Fibroblast of lung (primary cell): ENCODE measurements at places on chromosomes 5 and 9. TPM values are rescaled to one million over a fixed set of nuclear protein-coding genes. Genes with fewer than 3 reads are reported as not detected.

SLC1A1 gene
- total RNA-seq = 4.1 and 4.5 TPM in 2 replicates

EIF4E1B gene
- total RNA-seq = not detected in 2 replicates

- H3K4me1 ChIP-seq = no peaks in the 10 kb centered on the region
- H3K4me3 ChIP-seq = no peak overlapping the region
- no peak for DNase-seq
- no peak overlapping the region for H3K27ac ChIP-seq
Measured at GRCh38 chr5:132310141-132310834, 16.1 kb downstream of the SLC22A4 start.

DNA sequence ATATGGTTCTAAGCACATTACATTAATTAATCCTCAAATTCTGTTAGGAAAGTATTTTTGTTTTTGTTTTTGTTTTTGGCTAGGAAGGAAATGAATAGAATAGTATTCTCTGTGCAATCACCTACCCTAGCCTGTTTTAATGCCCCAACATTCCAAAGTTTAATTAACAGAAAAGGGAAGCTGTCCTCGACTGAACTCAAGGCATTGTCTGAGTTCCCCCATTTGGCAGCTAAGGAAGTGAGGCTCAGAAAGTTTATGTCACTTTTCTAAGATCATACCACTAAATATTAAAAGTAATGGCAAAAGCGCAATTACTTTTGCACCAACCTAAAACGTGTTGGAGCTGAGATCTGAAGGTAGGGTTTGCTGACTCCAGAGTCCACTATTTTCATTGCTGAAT lies 59.8 kb downstream of the FGF1 start:
- H3K4me1 ChIP-seq = peaks cover 16% of the 10 kb centered on the region
- H3K27ac ChIP-seq = no peak overlapping the region
- no peak for DNase-seq
- H3K27me3 ChIP-seq = no peaks in the 10 kb centered on the region
- no peaks in the 10 kb centered on the region for H3K36me3 ChIP-seq

DNA sequence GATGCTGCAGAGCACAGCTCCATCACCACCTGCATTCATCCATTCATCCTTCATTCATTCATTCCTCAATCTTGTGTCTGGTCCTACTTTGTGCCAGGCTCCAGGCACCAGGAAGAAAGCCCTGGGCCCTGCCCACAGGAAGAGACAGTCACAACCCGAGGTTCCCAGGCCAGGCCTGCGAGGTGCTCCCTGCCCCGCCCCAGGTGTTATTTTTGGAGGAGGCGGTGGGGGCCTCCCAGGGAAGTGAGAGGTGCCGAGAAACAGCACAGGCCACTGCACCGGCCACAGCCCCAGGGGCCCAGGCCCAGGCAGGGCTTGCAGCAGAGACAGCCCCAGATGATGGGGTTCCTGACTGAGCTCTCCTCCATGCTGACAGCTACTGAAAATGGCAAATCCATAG lies 33.4 kb downstream of the VAV2 start:
- no peak overlapping the region for H3K4me3 ChIP-seq
- no peaks in the 10 kb centered on the region for H3K36me3 ChIP-seq
- no peak overlapping the region for H3K27ac ChIP-seq
- H3K27me3 ChIP-seq = no peaks in the 10 kb centered on the region
- peaks cover 14% of the 10 kb centered on the region for H3K4me1 ChIP-seq
- DNase-seq = no peak

DNA sequence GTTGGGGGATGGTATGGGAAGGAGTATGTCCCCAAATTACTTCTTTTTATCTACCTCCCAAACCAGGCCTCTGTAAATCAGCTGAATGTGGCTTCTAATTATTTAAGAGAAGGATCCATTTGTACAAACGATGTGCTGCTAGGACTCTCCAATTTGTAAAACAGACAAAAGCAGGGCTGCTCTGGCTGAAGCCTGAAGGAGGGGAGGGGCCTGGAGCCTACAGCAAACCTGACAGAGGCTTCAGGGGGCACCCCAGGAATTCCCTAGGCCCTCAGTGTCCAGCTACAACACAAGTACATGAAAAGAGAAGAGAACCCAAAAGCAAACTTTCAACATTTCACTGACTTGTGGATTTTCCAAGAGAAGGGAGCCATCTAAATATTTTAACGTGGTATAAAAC lies 939.4 kb upstream of the DMAC1 start:
- H3K27me3 ChIP-seq = no peaks in the 10 kb centered on the region
- no peak overlapping the region for H3K27ac ChIP-seq
- no peak overlapping the region for H3K4me3 ChIP-seq
- H3K4me1 ChIP-seq = no peaks in the 10 kb centered on the region
- DNase-seq = no peak

DNA sequence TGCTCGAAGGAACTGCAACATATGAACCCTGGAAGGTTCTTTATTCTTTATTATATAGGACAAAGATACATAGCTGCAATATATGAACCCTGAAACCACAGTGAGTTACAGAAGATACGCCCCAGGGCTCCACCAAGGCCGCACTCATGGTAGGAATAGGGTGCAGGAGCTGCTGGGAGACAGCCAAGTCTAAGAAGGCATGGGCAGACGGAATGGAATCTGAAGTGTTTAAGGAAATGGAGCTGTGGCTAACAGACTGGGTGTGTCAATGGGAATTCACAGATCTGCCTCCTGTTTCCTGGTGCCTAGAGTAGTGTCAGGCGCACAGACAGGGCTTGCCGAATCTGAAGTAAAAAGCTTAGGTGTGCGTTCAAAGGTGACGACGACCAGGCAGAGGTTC lies 286.4 kb downstream of the DENND1A start:
- no peak overlapping the region for H3K4me3 ChIP-seq
- DNase-seq = no peak
- no peak overlapping the region for H3K27ac ChIP-seq

GRCh38 chr5:179679014-179679674 lies 1.7 kb downstream of the CBY3 start:
- H3K4me3 ChIP-seq = peak overlapping the region; percentile 77
- H3K4me1 ChIP-seq = peaks cover 3% of the 10 kb centered on the region
- no peak overlapping the region for H3K27ac ChIP-seq
- H3K36me3 ChIP-seq = no peaks in the 10 kb centered on the region
- DNase-seq = peak; percentile 65
- no peaks in the 10 kb centered on the region for H3K27me3 ChIP-seq

DNA sequence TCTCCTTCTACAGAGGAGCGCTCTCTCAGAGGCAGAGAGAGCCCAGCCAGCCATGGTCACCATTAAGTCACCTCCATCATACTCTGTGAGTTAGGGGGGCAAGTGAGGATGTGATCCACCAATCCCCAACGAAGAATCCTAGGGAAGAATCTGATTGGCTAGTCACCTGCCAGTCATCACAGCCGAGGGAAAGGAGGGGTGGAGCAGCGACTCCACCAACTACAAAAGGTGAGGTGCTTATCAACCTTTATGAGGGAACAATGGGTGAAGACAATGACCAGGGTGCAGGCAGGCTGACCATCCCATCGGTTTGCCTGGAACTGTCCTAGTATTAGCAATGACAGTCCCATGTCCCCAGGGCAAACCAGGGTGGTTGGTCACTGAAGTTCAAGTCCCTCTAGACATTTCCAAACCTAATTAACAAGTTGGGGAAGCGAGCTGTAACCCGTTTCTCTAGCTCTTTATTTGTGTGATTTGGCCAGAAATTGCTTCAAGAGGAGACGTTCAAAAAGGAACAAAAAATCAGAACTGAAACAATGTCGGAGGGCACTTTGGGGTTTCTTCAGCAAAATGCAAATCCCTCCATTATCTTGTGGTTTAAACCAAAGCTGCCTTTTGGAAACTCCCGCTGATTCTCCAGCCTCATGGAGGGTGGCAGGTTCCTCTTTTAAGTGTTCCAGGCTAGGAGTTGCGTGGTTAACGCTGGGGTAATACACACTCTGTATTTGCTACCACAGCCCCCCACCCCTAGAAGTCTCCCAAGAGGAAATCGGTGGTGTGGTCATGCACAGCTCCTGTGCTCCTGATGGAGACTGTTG lies 18.8 kb upstream of the FCN1 start:
- no peaks in the 10 kb centered on the region for H3K27me3 ChIP-seq
- H3K27ac ChIP-seq = no peak overlapping the region
- no peak for DNase-seq
- no peaks in the 10 kb centered on the region for H3K36me3 ChIP-seq
- H3K4me1 ChIP-seq = no peaks in the 10 kb centered on the region
- H3K4me3 ChIP-seq = no peak overlapping the region

GRCh38 chr9:69380811-69381210 lies 55.8 kb downstream of the ENTREP1 start:
- H3K27ac ChIP-seq = no peak overlapping the region
- peaks cover 3% of the 10 kb centered on the region for H3K4me1 ChIP-seq
- H3K27me3 ChIP-seq = no peaks in the 10 kb centered on the region
- H3K4me3 ChIP-seq = no peak overlapping the region

CDH9 gene
- not detected in 2 replicates for total RNA-seq

GRCh38 chr5:135555530-135555929 lies 19.8 kb upstream of the NEUROG1 start:
- H3K36me3 ChIP-seq = no peaks in the 10 kb centered on the region
- H3K4me1 ChIP-seq = no peaks in the 10 kb centered on the region
- H3K27me3 ChIP-seq = no peaks in the 10 kb centered on the region

PLGRKT gene
- total RNA-seq = 12.6 and 17.3 TPM in 2 replicates

- no peaks in the 10 kb centered on the region for H3K27me3 ChIP-seq
- H3K27ac ChIP-seq = no peak overlapping the region
- no peak overlapping the region for H3K4me3 ChIP-seq
Measured at GRCh38 chr5:84779186-84779585, 394.5 kb upstream of the EDIL3 start.

DNA sequence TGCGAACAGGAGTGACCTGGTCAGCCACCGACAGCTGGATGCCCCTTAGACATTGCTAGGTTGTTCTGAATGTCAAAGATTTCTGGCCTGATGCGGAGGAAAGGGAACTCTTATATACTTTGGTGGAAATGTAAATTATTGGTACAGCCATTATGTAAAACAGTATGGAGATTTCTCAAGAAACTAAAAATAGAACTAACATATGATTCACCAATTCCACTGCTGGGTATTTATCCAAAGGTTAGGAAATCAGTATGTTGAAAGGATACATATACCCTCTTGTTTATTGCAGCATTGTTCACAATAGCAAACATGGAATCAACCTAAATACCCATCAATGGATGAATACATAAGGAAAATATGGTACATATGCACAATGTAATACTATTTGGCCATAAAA lies 31.8 kb downstream of the DMRT3 start:
- H3K4me1 ChIP-seq = no peaks in the 10 kb centered on the region
- H3K27me3 ChIP-seq = no peaks in the 10 kb centered on the region
- DNase-seq = peak; percentile 2
- no peak overlapping the region for H3K4me3 ChIP-seq

- no peak overlapping the region for H3K4me3 ChIP-seq
- no peak overlapping the region for H3K27ac ChIP-seq
- H3K27me3 ChIP-seq = no peaks in the 10 kb centered on the region
- no peaks in the 10 kb centered on the region for H3K4me1 ChIP-seq
- peak; percentile 85 for DNase-seq
Measured at GRCh38 chr9:81411961-81412360, 277.4 kb downstream of the TLE1 start.

DNA sequence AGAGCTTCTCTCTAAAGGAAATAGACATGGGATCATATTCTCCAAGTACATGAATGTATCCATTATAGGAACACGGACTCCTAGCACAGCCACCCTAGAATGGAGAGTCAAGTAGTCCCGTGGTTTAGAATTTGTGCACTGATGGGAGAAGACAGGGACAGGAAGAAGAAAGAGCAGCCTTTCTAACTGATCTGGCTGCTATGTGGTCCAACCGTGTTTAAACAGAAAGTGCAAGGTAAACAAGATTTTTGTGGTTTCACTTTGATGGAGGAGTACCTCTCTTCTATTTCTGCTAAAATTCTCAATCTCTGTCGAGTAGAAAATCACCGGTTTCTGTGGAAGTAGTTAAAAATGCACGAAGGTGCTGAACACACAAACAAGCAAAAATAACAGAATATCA lies 171.3 kb downstream of the ST8SIA4 start:
- no peak overlapping the region for H3K27ac ChIP-seq
- H3K4me1 ChIP-seq = no peaks in the 10 kb centered on the region
- no peak for DNase-seq
- no peaks in the 10 kb centered on the region for H3K36me3 ChIP-seq
- no peaks in the 10 kb centered on the region for H3K27me3 ChIP-seq

CEMIP2 gene
- 45.6 and 46.2 TPM in 2 replicates for total RNA-seq

GRCh38 chr9:129596541-129597331 lies 24.2 kb downstream of the C9orf50 start:
- no peaks in the 10 kb centered on the region for H3K27me3 ChIP-seq
- peaks cover 16% of the 10 kb centered on the region for H3K4me1 ChIP-seq
- H3K36me3 ChIP-seq = no peaks in the 10 kb centered on the region
- peak; percentile 83 for DNase-seq
- peak overlapping the region; percentile 44 for H3K4me3 ChIP-seq

- no peaks in the 10 kb centered on the region for H3K27me3 ChIP-seq
- DNase-seq = no peak
- no peaks in the 10 kb centered on the region for H3K4me1 ChIP-seq
- no peak overlapping the region for H3K4me3 ChIP-seq
Measured at GRCh38 chr9:105458404-105458803, 10.6 kb downstream of the FSD1L start.

SOHLH1 gene
- total RNA-seq = not detected in 2 replicates

- no peak for DNase-seq
- H3K27ac ChIP-seq = no peak overlapping the region
- no peak overlapping the region for H3K4me3 ChIP-seq
- no peaks in the 10 kb centered on the region for H3K4me1 ChIP-seq
Measured at GRCh38 chr9:6479959-6480358, 67.0 kb downstream of the UHRF2 start.

C9orf153 gene
- total RNA-seq = 0.17 and 0.51 TPM in 2 replicates

LCN2 gene
- total RNA-seq = not detected in 2 replicates

KLF4 gene
- 22.9 and 32.7 TPM in 2 replicates for total RNA-seq

DNA sequence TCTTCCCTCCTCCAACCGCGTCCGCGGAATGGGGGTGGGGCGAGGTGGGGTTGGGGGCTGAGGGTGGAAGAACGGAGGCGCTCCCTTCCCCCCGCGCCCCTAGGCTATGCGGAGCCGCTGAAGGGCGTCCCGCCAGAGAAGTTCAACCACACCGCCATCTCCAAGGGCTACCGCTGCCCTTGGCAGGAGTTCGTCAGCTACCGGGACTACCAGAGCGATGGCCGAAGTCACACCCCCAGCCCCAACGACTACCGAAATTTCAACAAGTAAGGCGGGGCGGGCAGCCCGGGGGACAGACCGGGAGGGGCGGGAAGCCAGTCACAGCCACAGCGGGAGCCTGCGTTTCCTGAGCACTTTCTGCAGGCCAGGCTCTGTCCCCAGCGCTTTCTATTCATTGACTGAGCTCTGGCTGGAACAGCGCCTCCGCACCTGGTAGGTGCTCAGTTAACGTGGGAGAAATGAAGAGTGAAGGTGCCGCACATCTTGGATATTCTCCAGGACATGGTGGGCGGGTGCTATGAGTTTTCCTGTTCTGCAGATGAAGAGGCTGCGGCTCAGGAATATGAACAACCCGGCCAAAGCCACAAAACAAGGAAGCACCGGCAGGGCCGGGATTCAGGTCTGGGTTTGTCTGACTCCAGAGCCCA lies 11.3 kb downstream of the MYOZ3 start:
- H3K27me3 ChIP-seq = no peaks in the 10 kb centered on the region
- no peak overlapping the region for H3K27ac ChIP-seq
- H3K4me3 ChIP-seq = peak overlapping the region; percentile 52
- no peak for DNase-seq
- no peaks in the 10 kb centered on the region for H3K36me3 ChIP-seq

GRCh38 chr9:35001285-35001677 lies 11.7 kb downstream of the DNAJB5 start:
- no peak overlapping the region for H3K4me3 ChIP-seq
- H3K27me3 ChIP-seq = no peaks in the 10 kb centered on the region
- DNase-seq = no peak
- no peak overlapping the region for H3K27ac ChIP-seq

GRCh38 chr9:75112789-75113188 lies 24.5 kb downstream of the OSTF1 start:
- no peak overlapping the region for H3K4me3 ChIP-seq
- H3K27me3 ChIP-seq = no peaks in the 10 kb centered on the region
- no peaks in the 10 kb centered on the region for H3K36me3 ChIP-seq
- no peak for DNase-seq

KIF4B gene
- total RNA-seq = under 0.01 TPM in 2 replicates
